ENCODE measurements at places on chromosomes 3 and 15.

GRCh38 chr3:84292128-84292527, 666.7 kb upstream of the CADM2 start:
- H3K4me3 ChIP-seq: no peak overlapping the region
- no peaks in the 10 kb centered on the region for H3K36me3 ChIP-seq
- DNase-seq: no peak
- H3K27me3 ChIP-seq: no peaks in the 10 kb centered on the region
- H3K4me1 ChIP-seq: no peaks in the 10 kb centered on the region

- no peak overlapping the region for H3K4me3 ChIP-seq
- no peaks in the 10 kb centered on the region for H3K36me3 ChIP-seq
- H3K27me3 ChIP-seq: peaks cover 14% of the 10 kb centered on the region
- peak; percentile 45 for DNase-seq
- no peak overlapping the region for H3K27ac ChIP-seq
Observed at GRCh38 chr3:98333989-98334606, 19.6 kb upstream of the OR5K4 start.

DNA sequence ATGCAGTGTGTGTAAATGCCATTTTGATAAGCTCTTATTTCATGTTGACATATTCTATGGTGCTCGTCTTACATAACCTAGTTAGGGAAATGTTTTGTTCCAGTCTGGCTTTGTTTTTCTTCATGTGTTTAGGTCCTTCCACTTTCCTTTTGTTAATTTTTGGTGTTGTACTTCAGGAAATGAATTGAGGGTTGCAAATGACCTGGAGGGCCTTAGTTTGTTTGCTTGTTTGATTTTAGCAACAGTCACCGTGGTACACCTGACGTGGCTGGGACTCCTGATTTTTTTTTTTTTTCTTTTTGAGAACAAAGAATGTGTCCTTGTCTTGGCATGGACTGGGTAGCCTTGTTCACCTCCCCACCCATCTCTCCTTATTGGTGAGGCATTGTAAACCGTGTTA, 114.8 kb downstream of the IGF1R start:
- DNase-seq: peak; percentile 23
- no peaks in the 10 kb centered on the region for H3K27me3 ChIP-seq
- H3K27ac ChIP-seq: no peak overlapping the region
- H3K36me3 ChIP-seq: no peaks in the 10 kb centered on the region

DNA sequence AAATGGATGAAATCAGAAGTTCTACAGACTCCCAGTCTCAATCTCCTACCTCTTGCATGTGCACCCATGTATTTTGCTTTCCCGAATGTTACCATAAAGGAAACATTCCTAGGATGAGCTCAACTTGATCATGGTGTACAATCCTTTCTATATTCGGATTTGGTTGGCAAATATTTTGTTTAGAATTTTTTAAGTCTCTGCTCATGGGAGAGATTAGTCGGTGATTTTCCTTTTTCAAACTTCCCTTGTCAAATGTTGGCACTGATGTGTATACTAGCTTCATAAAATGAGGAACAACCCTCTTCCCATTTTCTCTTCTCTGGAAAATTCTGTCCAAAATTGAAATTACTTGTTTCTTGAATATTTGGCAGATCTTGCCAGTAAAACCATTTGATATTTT, 317.6 kb upstream of the RASGRP1 start:
- H3K36me3 ChIP-seq: no peaks in the 10 kb centered on the region
- H3K4me1 ChIP-seq: peaks cover 39% of the 10 kb centered on the region
- H3K27ac ChIP-seq: no peak overlapping the region
- DNase-seq: no peak

- H3K27ac ChIP-seq: no peak overlapping the region
- no peaks in the 10 kb centered on the region for H3K27me3 ChIP-seq
- no peaks in the 10 kb centered on the region for H3K4me1 ChIP-seq
- H3K36me3 ChIP-seq: no peaks in the 10 kb centered on the region
- H3K4me3 ChIP-seq: no peak overlapping the region
- no peak for DNase-seq
Observed at GRCh38 chr3:71891483-71891882, 106.5 kb upstream of the PROK2 start.

DNA sequence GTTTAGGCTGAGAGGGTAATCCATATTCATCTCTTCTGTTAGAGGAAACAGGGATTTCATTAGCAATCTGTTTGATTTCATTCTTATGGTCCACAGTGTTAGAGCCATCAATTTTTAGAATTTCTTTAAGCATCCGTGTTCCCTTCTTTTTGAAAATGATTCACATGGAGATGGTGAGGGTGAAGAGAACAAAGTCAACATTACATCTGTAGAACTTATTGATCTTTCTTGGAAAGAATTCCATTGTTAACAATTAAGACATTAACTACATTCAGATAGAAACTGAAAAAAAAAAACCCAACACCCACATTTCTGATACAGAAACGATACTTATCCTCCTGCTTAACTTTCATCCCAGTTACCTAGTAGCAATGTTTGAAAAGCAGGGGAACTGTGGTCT, 107.0 kb upstream of the GK5 start:
- no peaks in the 10 kb centered on the region for H3K4me1 ChIP-seq
- no peak overlapping the region for H3K27ac ChIP-seq
- no peak for DNase-seq
- no peak overlapping the region for H3K4me3 ChIP-seq
- peaks cover 7% of the 10 kb centered on the region for H3K36me3 ChIP-seq
- no peaks in the 10 kb centered on the region for H3K27me3 ChIP-seq

DNA sequence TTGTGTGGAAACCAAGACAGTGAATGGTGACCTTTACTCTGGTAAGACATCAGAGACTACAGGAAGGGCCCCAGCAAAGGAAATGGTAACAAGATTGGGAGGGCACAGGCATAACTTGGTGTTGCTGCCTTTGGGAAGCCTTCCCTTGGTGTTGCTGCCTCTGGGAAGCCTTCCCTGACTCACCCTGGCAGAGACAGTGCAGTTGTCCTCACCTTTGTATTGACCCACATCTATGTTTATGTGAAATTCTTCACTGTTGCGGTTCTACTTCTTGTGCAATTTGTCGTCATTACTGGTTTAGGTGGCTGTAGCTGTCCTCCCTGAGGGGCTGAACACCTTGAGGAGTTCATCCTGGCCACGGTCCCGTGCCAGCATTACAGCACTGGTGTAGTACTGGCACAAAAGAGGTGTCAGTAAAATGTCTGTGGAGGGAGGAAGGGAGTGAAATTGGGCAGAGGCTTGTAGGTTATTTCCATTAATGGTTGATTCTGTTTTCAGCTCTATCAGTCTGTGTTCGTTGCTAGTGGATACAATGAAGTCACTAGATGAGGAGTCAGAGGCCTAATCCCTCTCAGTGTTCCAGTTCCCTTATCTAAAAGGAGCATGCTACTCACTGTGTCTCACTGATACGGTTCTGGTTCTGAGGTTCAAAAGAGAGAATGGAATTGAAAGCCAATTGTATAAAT, 21.6 kb downstream of the IFT122 start:
- H3K36me3 ChIP-seq: peaks cover 6% of the 10 kb centered on the region
- no peaks in the 10 kb centered on the region for H3K27me3 ChIP-seq
- DNase-seq: no peak
- H3K4me3 ChIP-seq: no peak overlapping the region

DNA sequence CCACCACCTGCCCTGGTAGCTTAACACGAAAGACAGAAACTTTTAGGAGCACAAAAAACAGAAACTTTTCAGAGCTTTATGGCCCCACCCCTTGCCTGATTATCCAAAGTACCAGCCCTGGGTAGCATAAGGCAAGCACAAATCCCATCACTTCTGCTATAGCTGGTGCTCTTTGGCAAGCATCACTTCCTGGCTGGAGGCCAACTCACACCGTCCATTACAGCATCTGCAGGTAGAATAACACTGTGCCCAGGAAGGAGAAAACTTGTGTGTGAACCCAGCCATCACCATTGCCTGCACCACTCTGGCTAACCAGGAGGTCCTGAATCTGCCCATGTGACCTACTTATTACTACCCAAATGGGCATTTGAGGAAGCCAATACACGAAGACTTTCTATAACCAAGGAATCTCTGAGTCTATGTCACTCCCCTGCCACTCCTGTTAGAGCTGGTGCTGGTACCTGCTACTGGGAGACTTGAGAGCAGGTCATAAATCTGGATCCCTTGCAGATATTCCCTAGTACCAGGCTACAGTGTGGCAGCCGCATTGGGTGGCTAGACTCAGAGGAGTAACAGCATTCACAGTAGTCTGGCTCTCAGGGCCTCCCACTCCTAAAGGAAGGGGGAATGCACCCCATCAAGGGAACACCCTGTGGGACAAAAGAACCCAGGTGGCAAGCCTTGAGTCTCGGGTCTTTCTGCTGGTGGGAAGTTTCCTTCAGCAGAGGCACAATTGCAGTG, 73.3 kb upstream of the AKAP13 start:
- H3K36me3 ChIP-seq: no peaks in the 10 kb centered on the region
- no peak for DNase-seq
- no peak overlapping the region for H3K27ac ChIP-seq
- peaks cover 6% of the 10 kb centered on the region for H3K27me3 ChIP-seq
- no peaks in the 10 kb centered on the region for H3K4me1 ChIP-seq
- H3K4me3 ChIP-seq: no peak overlapping the region

- no peak overlapping the region for H3K4me3 ChIP-seq
- H3K36me3 ChIP-seq: peaks cover 7% of the 10 kb centered on the region
- no peaks in the 10 kb centered on the region for H3K4me1 ChIP-seq
- DNase-seq: no peak
Observed at GRCh38 chr3:33426630-33427317, 13.4 kb downstream of the UBP1 start.

GRCh38 chr15:62618432-62618831, 424.1 kb upstream of the TPM1 start:
- H3K4me1 ChIP-seq: no peaks in the 10 kb centered on the region
- no peak overlapping the region for H3K4me3 ChIP-seq
- DNase-seq: no peak
- H3K27me3 ChIP-seq: no peaks in the 10 kb centered on the region
- H3K27ac ChIP-seq: no peak overlapping the region

DNA sequence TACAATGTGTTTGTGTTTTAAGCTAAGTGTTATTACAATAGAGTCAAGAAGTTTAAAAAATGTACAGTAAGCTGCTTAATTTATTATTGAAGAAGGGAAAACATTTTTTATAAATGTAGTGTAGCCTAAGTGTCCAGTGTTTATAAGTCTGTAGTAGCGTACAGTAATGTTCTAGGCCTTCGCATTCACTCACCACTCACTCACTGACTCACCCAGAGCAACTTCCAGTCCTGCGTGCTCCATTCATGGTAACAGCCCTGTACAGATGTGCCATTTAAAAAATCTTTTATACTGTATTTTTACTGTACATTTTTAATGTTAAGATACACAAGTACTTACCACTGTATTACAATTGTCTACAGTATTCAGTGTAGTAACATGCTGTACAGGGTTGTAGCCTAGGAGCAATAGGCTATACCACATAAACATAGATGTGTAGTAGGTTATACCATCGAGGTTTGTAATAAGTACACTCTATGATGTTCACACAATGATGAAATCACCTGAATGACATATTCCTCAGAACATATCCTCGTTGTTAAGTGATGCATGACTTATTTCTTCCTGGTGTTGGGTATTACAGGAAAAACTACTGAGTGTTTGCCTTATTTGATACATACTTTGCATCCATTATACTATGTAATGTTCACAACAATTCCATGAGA, 156.6 kb upstream of the NUDT16 start:
- no peak overlapping the region for H3K27ac ChIP-seq
- H3K4me1 ChIP-seq: no peaks in the 10 kb centered on the region
- no peaks in the 10 kb centered on the region for H3K36me3 ChIP-seq

- no peaks in the 10 kb centered on the region for H3K27me3 ChIP-seq
- H3K4me1 ChIP-seq: no peaks in the 10 kb centered on the region
- DNase-seq: no peak
- no peak overlapping the region for H3K27ac ChIP-seq
Observed at GRCh38 chr3:77171026-77171425, 131.1 kb downstream of the ROBO2 start.

DNA sequence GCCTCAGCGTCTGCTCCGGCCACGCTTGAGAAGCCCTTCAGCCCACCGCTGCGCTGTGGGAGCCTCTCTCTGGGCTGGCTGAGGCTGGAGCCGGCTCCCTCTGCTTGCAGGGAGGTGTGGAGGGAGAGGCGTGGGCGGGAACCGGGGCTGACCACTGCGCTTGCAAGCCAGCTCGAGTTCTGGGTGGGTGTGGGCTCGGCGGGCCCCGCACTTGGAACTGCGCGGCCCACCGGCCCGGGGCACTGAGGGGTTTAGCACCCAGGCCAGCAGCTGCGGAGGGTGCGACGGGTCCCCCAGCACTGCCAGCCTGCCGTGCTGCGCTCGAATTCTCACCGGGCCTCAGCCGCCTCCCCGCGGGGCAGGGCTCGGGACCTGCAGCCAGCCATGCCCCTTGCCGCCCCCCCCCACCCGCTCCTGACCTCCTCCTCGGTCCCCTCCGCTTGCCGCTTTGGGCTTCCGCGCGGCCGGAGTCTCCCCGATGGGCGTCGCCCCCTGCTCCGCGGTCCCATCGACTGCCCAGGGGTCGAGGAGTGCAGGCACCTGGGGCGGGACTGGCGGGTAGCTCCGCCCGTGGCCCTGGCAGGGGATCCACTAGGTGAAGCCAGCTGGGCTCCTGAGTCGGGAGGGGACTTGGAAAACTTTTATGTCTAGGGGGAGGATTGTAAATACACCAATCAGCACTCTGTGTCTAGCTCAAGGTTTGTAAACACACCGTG, 106.7 kb downstream of the RAP2B start:
- no peaks in the 10 kb centered on the region for H3K36me3 ChIP-seq
- no peak overlapping the region for H3K27ac ChIP-seq
- DNase-seq: no peak
- no peaks in the 10 kb centered on the region for H3K27me3 ChIP-seq
- no peak overlapping the region for H3K4me3 ChIP-seq
- no peaks in the 10 kb centered on the region for H3K4me1 ChIP-seq

DNA sequence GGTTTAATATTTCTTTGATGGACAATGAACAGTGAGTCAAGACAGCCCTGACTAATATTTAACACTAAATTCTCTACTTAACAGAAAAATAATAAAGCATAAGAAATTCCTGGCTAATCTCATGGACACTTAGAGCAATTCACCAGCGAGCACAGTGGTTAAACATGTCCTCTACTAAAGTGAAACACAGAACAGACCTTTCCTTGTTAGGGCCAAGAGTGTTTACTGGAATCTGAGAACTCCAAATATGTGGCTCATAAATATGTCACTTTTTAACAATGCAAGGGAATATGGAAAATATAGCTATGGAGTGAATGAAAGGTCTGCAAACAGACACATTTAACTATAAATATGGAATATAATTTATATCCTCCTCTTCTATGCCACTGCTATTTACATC, 18.6 kb upstream of the IGSF10 start:
- no peaks in the 10 kb centered on the region for H3K4me1 ChIP-seq
- no peak overlapping the region for H3K4me3 ChIP-seq
- DNase-seq: no peak
- H3K27ac ChIP-seq: no peak overlapping the region
